Bladder microvascular endothelial cell (primary cell): ENCODE measurements at places on chromosomes 3 and 15. TPM values are rescaled to one million over a fixed set of nuclear protein-coding genes. Genes with fewer than 3 reads are reported as not detected.

Gene CLSTN2
- under 0.01 and 1.5 TPM in 2 replicates for total RNA-seq

Gene PTX3
- 56.3 and 566 TPM in 2 replicates for total RNA-seq

Gene PLEKHO2
- 34.0 and 40.3 TPM in 2 replicates for total RNA-seq

Gene GOLGA6D
- total RNA-seq: under 0.01 TPM in 1 of 2 replicates, not detected in the other

Gene SLC26A6
- total RNA-seq: 20.2 and 23.0 TPM in 2 replicates

Gene CPNE9
- not detected in 2 replicates for total RNA-seq

Gene MAP6D1
- total RNA-seq: 0.97 and 1.2 TPM in 2 replicates
